ENCODE measurements at places on chromosomes 3 and 15.

DNA sequence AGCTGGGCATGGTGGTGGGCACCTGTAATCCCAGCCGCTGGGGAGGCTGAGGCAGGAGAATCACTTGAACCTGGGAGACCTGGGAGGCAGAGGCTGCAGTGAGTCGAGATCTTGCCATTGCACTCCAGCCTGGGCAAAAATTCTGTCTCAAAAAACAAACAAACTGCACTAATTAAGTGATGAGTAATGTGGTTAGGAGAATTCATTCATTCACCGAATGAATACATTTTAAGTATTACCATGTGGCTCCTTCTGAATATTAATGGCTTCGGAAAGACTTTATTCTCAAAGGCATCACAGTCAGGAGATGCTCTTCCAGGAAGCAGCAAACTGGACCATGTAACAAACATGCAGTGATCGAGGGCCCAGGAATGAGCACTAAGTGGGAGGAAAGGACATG lies 23.6 kb downstream of the SPTSSB start:
- no peak for DNase-seq

DNA sequence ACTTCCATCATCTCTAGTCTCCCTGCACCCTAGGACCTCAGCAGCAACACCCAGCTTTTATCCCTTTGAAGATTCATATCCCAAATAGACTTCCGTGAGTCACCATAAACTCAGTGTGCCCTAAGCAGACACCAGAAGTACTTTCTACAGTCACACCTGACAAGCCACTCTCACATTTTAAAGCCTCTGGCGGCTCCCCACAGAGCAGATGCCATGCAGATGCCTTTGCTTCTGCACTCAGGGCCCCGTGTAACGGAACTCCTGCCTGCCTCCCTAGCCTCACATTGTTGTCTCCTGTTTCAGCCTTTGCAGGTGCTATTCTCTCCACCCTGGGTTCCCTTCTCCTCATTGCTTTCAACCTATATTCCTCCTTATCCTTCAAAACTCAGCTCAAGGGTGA lies 155.5 kb upstream of the SLC24A5 start:
- DNase-seq, result no peak

GRCh38 chr15:59873644-59874272 lies 130.4 kb upstream of the FOXB1 start:
- no peak for DNase-seq

DNA sequence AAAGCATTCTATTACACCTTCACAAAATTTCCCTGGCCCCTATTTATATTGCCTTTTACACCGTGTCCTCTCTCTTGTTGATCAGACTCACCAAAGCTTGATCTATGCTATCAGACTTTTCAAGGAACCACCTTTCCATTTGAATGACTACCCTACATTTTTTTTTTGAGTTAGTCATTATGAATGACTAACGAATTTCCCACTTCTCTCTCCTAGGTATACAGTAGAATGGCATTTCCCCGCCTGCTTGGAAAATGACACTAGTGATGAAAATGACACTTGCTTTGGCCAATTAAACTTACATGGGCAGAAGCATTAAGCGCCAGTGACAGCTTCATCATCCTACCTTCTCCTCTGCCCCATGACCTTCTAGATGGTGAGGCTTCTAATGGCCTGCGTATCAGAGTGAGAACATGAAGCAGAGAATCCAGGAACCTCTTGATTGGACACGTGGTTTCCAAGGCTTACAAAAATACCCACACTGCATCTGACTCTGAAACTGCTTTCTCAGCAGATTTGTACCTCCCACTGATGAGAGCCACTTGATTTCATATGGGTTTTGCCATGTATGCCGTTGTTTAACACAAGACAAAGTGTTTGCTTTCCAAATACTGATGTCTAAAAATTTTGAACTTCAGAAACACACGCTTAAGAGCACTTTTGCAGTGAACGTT lies 370.5 kb downstream of the CTNNB1 start:
- DNase-seq, result no peak

- no peak for DNase-seq
Observed at GRCh38 chr3:182149594-182149993, 437.9 kb downstream of the SOX2 start.

- no peak for DNase-seq
Observed at GRCh38 chr3:37993820-37994638, 3.4 kb downstream of the VILL start.

GRCh38 chr3:38554127-38554827 lies 58.1 kb downstream of the EXOG start:
- DNase-seq, result no peak

- no peak for DNase-seq
Observed at GRCh38 chr3:30331519-30331918, 274.9 kb upstream of the TGFBR2 start.

DNA sequence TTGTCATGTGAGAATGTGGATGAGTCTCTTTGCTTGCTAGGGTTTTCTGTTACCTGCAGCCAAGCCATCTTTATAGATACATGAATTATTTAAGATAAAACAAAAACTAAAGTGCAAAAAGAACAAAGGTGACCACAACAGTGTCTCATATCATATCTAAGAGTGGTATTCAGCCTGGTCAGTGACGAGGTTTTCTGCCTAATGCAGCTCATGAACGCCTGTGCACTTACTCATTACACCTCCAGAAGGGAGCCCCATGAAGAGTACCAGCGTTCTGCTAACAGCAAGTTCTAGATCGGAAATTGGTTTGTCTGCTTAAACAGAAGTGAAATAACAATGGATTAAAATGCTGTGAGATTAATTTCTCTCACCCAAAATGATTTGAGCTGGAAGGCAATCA lies 19.2 kb downstream of the PXYLP1 start:
- no peak for DNase-seq

DNA sequence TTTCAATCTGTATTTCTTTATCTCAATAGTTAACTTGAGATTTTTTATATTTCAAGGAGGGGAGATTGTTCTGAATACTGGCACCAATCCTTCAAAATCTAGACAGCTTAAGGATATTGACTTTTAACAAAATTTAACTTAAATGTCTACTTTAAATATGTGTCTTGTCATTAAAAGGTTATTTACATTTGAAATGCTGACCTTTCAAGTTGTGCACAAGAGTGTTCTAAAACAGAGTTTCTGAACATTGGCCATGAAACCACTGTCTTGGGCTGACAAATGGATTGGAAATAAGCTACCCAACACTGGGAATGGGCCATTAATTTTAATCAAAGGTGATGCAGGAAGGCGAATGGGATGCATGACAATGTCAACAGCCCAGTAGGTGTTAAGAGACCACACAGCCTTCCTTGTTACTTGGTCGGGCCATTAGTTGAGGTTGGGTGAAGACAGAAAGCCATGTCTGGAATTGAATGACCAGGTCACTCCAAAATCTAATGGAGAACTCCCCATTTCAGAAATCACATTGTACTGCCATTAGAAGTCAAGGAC lies 128.5 kb downstream of the CDIN1 start:
- no peak for DNase-seq

GRCh38 chr3:151750181-151750580 lies 16.5 kb downstream of the AADACL2 start:
- DNase-seq, result no peak

GRCh38 chr15:68204776-68205557 lies at the start of gene CALML4:
CALML4 (minus strand) TSS chr15:68205332; CDS start chr15:68205247, 85 bp downstream.
- DNase-seq, result peak; percentile 16

DNA sequence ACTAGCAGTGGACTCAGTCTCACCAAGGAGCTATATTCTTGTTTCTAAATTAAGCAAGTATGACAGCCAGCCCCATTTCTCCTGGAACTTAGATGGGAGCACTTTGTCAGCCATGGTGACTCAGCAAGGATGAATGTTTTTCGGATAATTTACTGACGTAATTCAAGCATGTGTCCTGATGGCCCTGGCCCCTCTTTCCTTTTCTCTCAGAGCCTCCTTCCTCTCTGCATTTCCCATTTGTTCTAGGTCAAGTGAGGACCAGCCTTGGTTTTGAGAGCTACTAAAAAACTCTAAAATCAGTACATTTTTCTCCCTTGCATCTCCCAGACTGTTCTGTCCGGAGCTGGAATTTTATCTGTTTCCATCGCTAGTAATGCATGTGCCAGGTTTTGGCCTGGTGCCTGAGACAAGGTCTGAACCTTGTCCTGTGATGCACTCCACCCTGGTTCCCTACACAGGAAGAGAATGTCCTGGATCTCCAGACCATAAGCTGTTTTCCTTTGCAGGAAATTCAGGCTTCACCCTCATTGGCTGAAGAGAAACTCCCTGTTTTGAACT lies 256.6 kb upstream of the ROPN1 start:
- DNase-seq, result no peak

DNA sequence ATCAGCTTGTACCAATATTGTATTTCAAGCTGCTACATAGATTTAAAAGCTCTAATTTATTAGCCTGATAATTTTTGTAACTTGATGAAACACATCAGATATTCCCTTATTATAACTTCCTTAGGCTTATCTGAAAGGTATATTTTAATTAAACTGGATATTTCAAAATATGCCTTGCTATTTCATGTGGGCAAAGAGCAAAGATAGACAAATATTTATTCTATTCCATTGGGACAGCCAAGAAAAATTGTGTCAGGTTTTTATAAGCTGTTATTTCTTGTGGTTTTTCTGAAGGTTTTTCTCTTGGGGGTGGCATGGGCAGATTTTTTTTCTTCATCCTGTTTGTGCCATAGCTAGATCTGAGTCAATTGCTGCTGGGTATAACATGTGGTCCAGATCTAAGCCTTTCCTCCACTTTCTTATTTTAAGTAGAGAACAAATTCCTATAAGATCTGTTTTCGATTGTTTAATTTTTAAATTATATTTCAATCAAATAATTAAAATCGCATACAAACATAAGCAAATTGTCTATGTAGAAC lies 249.5 kb downstream of the NAALADL2 start:
- DNase-seq, result no peak

DNA sequence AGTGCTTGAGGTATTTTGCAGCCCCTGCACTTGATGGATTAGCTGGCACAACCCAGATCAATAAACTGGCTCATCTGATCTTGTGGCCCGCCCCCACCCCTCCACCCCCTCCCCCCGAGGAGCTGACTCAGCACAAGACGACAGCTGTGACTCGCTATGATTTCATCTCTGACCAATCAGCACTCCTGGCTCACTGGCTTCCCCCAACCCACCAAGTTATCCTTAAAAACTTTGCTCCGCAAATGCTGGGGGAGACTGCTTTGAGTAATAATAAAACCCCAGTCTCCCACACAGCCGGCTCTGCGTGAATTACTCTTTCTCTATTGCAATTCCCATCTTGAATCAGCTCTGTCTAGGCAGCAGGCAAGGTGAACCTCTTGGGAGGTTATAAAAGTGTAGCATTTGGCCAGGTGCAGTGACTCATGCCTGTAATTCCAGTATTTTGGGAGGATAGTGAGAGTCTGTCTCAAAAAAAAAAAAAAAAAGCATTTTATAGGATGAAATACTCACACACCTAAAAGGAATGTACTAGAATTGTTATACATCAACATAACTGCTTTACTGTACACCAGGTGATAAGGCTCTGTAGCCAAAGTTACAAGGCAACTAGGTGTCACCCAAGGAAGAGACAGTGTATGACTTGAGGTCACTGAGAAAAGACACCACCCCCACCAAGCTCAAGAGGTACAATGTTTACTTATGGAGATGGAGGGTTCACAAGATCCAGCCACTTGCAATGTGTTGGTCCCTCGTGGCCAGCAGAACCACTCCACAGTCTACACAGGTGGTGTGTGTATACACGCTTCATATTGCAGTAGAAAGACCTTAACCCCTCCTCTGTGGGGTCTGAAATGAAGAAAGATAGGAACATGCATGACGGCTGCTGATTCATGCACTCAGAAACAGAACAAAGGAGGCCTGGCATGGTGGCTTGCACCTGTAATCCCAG lies 8.6 kb downstream of the ZNF445 start:
- DNase-seq, result no peak

- DNase-seq, result no peak
Observed at GRCh38 chr15:64720188-64720587, 55.2 kb downstream of the RBPMS2 start.

GRCh38 chr3:127424766-127425504 lies 137.1 kb upstream of the PRR20G start:
- DNase-seq, result no peak

GRCh38 chr3:196569003-196569516 lies 600 bp downstream of the FBXO45 start:
- DNase-seq, result no peak

- no peak for DNase-seq
Observed at GRCh38 chr3:141330718-141331376, 37.5 kb upstream of the ZBTB38 start.

- DNase-seq, result no peak
Observed at GRCh38 chr3:435161-435560, 238.6 kb downstream of the CHL1 start.

- DNase-seq, result no peak
Observed at GRCh38 chr3:144028798-144029411, 57.3 kb downstream of the DIPK2A start.

GRCh38 chr3:16064642-16065414 lies 109.7 kb upstream of the GALNT15 start:
- no peak for DNase-seq

DNA sequence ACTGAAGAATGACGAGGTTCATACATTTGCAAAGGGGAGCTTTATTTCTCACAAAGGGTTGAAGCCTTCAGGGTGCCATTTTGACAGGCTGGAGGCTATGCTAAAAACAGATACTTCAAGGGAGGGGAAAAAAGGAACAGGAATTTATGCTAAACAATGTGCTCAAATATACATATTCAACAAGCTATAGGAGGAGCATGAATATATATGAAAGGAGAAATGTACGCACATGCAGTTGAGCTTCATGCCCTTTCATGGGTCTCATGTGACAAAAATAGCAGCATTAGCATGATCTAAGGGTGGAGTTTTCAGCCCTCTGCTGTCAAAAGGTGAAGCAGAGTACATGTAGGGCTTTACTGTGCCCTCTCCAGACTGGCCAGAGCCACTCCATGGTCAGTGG lies 44.3 kb upstream of the FSIP1 start:
- no peak for DNase-seq

Data from NCI-H2171 (cell line).